ENCODE measurements at places on chromosomes 6 and 20.
A peak's percentile ranks its signal among the peaks of the same experiment; 100 is the strongest.

DNA sequence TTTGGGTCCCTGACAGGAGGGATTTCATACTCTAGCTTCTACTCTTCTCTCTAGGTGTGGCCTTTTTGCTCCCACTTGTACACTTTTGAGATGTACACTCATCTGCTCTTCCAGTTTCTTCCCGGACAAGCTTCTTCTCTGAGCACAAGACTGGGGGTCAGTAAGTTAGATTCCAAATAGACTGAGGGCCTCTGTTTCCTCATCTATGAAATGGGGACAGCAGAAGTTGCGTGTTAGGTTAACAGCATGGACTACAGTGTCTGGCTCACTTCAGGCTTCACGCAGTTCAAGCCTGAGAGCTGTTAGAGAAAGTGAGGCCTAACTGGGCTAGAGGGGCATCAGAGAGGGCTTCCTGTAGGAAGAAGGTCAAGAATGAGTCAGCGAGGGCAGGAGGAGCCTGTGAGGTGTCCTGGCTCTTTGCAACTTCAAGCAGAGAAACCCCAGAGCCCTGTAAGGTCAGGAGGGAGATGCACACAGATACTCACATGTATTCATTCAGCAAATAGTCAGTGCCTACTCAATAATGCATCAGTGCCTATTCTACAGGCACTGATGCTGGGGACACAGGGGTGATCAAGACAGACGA is 20.6 kb downstream of the XKR7 start:
- DNase-seq = no peak

DNA sequence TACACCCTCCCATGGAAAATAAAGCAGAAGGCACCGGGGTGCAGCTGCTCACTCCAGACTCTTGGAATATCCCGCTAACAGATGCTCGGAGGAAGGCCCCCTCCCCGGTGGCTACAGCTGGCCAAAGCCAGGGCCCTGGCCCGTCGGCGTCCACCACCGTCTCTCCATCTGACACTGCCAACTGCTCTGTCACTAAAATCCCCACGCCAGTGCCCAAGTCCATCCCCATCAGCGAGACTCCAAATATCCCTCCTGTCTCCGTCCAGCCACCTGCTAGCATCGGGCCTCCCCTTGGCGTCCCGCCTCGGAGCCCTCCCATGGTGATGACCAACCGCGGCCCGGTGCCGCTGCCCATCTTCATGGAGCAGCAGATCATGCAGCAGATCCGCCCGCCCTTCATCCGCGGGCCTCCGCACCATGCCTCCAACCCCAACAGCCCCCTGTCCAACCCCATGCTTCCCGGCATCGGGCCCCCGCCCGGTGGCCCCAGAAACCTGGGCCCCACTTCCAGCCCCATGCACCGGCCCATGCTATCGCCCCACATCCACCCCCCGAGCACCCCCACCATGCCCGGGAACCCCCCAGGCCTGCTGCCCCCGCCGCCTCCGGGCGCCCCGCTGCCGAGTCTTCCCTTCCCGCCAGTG is 143.9 kb downstream of the SOBP start:
- DNase-seq = no peak

DNA sequence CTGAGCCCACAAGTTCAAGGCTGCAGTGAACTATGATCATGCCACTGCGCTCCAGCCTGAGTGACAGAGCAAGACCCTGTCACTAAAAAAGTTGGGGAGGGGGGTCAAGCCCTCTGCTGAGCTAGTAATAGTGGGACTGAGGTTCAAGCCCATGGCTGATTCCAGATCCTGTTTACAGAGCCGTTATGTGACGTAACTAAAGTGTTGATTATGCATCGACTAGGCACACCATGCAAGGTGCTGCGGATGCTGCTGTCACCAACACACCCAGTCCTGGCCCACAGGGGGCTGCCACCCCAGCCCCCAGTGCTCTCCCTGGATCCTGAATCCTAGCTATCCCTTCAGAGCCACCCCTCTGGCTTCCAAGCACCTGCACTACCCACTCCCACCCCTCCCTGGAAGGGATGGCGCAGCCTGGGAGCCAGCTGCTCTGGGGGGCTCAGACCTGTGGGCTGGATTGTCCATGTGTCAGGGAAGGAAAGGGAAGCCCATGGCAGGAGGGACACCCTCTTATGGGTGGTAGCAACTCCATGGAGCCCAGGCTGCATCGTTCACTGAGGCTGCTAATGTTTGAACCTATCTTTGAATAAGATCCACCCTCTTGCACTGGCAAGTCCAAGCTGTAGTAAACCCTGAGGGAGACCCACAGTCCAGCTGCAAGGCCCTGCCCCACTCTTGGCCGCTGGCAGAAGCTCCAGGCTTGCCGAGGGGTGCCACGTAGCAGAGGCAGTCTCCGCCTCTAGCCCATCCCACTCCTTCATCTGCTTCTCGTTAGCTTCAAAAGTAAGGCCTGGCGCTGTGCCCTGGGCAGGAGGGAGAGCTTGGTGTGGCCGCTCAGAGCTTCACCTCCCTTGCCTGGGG is 95.0 kb downstream of the SNX5 start:
- DNase-seq = peak; percentile 26

DNA sequence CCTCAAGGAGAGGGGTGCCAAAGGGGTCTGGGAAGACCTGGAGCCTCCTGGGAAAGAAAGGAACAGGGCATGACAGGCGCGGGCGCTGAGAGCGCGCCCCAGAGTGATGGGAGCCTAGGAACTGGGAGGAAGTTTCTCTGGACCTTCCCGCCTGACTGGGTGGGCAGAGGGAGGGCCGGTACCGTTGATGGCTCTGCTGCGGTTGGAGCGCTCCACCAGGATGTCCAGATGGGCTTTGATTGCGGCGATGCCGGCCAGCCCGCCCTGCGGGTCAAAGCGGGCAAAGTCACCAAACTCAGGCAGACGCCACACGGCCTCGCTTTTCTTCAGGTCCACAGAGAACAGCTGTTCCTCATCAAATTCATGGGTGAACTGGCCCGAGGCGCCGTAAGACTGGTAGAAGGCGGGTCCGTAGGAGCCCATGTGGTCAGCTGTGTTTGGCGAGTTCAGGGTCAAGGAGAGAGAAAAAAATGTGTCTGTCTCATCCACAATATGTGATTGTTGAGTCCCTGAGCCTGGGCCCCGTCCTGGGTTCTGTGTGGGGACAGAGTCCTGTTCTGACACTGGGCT is 1.5 kb downstream of the HLA-DOA start:
- no peak for DNase-seq

- no peak for DNase-seq
Measured at GRCh38 chr20:59149678-59150504, 13.7 kb upstream of the ZNF831 start.

DNA sequence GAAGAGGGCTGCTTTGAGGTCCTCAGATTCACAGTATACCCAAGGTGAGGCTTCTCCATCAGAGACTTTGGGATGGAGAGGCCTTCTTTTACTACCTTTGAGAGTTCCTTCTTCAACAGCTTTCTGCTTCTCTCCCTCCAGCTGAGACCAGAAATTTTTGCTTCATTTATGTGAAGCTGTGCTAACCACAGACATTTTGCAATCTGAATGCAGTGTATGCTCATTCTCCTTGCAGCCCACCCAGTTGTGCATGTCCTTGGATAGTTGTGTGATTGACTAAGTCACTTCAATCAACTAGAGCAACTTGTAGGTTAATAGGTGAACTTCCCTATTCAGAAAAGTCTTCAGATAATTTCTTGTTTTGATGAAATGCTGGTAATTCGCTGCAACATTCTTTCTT is 20.1 kb downstream of the DCBLD1 start:
- DNase-seq = no peak

GRCh38 chr6:166579237-166579850 is 7.1 kb downstream of the RAMACL start:
- no peak for DNase-seq

- no peak for DNase-seq
Measured at GRCh38 chr6:140897804-140898573, 1234.7 kb upstream of the GJE1 start.

- DNase-seq = no peak
Measured at GRCh38 chr6:34095136-34095505, 50.8 kb downstream of the GRM4 start.

GRCh38 chr6:105896821-105897095 is 189.4 kb upstream of the PRDM1 start:
- DNase-seq = no peak

GRCh38 chr6:105795913-105796517 is 290.1 kb upstream of the PRDM1 start:
- DNase-seq = no peak

- DNase-seq = no peak
Measured at GRCh38 chr20:36642136-36642535, 3.9 kb downstream of the SLA2 start.

DNA sequence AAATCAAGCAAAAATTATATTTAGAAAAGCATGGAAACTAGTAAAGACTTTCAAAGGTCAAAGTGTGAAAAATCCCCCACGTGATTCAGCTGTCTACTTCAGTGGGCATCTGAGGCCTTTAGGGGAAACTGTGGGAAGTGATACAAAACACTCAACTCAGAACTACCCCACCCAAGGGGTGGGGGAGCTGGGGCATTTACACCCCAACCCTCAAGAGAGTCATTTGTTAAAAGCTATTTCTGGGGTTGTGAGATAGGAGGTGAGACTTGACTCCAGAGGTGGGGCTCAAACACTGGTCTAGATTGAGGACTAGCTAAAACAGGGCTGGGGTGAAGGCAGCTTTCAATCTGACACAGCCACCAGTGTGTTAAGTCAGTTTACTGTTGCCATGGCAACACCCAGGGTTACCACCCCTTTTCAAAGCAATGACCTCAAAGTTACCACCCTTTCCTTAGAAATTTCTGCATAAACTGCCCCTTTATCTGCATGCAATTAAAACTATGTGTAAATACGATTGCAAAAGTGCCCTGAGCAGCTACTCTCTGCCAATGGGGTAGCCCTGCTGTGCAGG is 9.9 kb upstream of the GTSF1L start:
- no peak for DNase-seq

GRCh38 chr6:157964100-157964499 is 17.6 kb upstream of the SYNJ2 start:
- no peak for DNase-seq

DNA sequence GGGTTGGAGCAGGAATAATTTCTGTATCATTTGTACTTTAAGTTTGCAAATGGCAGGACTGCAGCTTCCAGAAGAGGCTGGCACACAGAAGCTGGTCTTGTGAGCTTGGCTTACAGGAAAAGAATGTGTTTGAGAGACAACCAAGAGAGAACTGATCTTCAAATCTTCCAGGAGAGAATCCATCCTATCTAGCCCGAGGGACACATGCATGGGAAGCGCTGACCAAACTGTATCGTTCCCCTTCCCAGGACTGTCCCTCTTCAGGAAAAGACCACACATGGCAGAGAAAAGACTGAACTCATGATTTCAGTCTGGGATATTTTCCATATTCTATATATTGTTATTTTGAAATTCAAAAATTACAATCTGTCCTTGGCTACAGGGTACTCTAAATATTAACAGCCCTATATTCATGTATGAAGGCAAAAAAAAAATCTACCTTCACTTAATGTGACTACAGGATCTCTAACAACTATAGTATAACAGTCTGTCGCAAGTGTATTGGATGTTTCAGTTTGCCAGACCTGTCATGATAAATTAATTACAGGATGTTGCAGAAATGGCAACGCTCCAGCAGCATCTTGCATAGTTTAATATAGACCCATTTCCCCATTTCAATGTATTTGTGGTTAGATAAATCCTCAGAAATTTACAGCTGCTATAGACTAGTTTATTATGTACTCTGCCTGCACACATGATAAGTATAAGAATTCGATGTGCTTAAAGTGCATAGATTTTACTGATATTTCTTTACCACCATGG is 99.4 kb downstream of the MYB start:
- peak; percentile 99 for DNase-seq

- peak; percentile 81 for DNase-seq
Measured at GRCh38 chr6:35601331-35602132, 87.2 kb downstream of the FKBP5 start.

- no peak for DNase-seq
Measured at GRCh38 chr6:293193-294174, 1.2 kb downstream of the DUSP22 start.

DNA sequence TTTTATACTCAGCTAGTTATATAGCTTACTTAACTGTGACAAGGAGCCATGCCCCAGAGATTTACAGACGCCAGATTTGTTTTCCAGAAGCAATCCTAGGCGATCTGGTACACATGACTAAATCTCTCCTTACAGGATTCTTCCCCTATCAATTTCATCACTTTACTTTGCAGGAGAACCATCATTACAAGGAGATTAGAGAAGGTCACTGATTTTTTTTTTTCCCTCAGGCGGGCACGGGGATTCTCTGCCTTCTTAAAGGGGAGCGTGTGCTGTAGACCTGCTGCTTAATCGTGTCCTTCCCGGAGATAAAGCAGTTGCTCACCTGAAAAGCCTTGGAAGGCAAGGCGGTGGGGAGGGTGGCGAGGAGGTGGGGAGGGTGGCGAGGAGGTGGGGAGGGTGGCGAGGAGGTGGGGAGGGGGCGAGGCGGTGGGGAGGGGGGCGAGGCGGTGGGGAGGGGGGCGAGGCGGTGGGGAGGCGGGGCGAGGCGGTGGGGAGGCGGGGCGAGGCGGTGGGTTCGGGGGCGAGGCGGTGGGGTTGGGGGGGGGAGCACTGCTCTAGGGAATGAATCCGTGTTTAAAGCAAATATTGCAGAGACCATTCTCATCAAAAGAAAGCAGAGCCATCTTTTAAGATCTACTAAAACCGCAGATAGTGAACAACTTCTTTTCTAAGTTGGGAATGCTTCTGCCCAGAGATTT is 14.3 kb upstream of the MRAP2 start:
- no peak for DNase-seq

DNA sequence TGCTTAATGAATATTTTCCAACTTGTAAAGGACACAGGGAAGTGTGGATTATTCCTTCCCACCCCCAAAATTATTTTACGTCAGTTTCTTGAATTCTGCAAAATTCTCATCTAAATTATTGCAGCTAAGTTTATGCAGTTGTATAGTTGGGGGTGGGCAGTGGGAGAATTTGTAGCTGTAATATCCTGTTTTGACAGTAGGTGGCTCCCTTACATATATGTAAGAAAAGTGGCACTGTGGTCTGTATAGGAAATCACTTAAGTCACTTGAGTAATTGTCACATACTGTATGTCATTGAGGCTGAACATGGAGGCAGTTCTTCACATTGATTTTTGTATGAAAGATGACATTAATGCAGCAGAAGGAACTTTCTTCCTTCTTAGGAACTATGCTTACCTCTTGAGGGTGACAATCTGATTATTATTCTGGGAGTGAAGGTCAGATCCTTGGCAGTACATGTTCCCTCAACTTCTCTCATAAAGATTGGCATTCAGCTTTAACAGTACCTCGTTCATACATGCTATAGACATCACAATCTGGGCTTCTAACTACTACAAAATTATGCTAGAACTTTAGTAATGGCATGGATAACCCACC is 14.6 kb upstream of the CFAP206 start:
- peak; percentile 66 for DNase-seq

GRCh38 chr20:34110745-34111641 is 1.1 kb downstream of the EIF2S2 start:
- no peak for DNase-seq

DNA sequence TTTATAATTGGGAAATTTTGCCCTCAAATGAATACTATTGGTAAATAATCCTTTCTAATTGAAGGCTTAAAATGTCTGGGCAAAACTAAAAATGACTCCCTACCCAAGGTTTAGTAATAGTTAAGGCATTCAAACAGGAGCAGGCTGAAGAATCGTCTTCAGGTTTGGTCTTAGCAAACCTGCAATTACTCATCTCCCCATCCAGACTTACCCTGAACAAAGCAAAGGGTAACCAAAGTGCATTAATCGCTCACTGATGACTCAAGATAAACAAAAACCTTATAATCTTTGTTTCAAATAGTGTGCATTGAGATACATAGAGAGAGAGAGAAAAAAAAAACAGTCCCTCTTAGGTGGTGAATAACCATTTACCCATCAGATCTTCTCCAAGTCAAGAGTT is 225.5 kb downstream of the BMP2 start:
- DNase-seq = no peak

GRCh38 chr6:52925919-52926792 is 16.7 kb upstream of the GSTA3 start:
- no peak for DNase-seq

- DNase-seq = peak; percentile 44
Measured at GRCh38 chr6:150857062-150857944, 8.2 kb upstream of the MTHFD1L start.
